ENCODE measurements at places on chromosomes 13 and 19.

- peak; percentile 71 for DNase-seq
Measured at GRCh38 chr19:9865732-9866501, 30.8 kb downstream of the PIN1 start.

- DNase-seq: no peak
Measured at GRCh38 chr19:55465460-55466240, 1.1 kb upstream of the C19orf85 start.

DNA sequence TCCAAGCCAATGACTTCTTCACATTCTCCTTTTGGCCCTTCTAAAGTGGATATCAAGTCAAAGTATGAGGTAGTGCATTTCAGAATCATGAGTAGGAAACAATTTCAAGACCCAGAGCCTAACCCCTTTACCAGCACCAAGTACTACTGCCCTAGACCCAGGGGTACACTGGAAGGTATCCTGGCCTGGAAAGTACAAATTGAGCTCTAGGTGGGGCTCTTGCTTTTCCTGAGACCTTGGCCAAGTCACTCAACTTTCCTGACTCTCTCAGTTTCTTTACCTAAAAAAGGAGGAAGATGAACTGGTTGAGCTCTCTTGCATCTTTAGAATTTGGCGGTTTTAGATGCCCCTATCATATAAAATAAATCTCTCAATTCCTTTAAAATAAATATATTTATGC, 204.7 kb downstream of the FGF14 start:
- DNase-seq: no peak

GRCh38 chr13:114152285-114152645, 19.8 kb upstream of the RASA3 start:
- DNase-seq: no peak

DNA sequence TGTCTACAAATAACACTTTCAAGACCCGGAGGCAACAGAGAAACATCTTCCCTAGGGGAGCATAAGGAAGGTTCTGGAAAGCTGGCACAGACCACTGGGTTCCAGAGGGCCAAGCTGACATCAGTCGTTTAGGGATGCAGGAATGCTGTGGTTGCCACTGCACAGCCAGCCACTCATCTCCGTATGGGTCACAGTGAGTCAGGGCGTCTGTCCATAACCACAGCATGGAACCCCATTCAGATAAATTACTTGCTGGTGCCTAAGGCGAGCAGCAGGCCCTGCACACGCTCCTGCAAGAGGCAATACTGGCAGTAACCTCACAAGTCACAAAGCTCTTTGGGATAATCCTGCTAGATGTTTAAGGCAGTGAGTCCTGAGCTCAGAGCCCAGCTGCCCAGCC, 140.9 kb upstream of the UBL3 start:
- no peak for DNase-seq

DNA sequence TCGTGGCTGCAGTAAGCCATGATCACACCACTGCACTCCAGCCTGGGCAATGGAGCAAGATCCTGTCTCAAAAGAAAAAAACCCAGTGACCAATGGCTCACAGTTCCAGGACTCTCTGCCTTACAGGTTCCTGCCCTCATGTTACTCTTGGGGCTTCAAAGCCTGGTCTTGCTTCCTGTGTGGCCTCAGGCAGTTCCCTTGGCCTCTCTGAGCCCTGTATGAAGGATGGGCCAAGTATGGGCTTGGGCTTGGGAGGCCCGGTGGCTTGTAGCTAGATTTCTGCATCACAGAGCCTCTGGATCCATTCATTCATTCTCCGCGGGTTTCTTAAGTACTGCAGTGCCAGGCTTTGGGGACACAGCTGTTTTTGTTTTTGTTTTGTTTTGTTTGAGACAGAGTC, 780 bp upstream of the TSPAN16 start:
- no peak for DNase-seq

All from D341Med (cell line).